Psoas muscle (tissue), 8 donors: ENCODE measurements at places on chromosomes 7 and 10. TPM values are rescaled to one million over a fixed set of nuclear protein-coding genes. Genes with fewer than 3 reads are reported as not detected.

- no peaks in the 10 kb centered on the region for H3K27me3 ChIP-seq
- no peak overlapping the region for H3K4me3 ChIP-seq
- no peak overlapping the region for H3K27ac ChIP-seq
- H3K4me1 ChIP-seq, result no peaks in the 10 kb centered on the region
- no peak for DNase-seq
- H3K36me3 ChIP-seq, result no peaks in the 10 kb centered on the region
Observed at GRCh38 chr7:96827701-96828100, 118.1 kb upstream of the SEM1 start.

- H3K27me3 ChIP-seq, result no peaks in the 10 kb centered on the region
- no peaks in the 10 kb centered on the region for H3K4me1 ChIP-seq
- DNase-seq, result no peak
- no peak overlapping the region for H3K27ac ChIP-seq
- H3K4me3 ChIP-seq, result no peak overlapping the region
Observed at GRCh38 chr7:22262538-22262937, 94.4 kb downstream of the RAPGEF5 start.

DNA sequence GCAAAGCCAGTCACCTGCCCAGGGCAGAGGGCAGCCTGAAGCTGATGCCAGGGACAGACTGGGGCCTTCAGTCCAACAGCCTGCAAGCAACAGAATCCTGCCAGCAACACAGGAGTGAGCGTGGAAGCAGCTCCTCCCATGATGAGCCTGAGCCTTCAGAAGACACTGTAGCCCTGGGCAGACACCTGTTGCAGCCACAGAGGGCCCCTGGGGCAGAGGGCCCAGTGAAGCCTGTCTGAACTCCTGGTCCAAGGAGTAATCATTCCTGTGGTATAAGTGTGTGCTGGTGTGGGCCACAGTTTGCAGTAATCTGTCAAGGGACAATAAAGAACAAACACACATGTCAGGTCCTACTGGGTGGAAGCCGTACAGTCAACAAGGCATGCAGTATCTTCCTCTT, 2.9 kb upstream of the PFKP start:
- H3K4me3 ChIP-seq, result no peak overlapping the region
- no peaks in the 10 kb centered on the region for H3K4me1 ChIP-seq
- H3K27me3 ChIP-seq, result no peaks in the 10 kb centered on the region
- DNase-seq, result no peak
- H3K36me3 ChIP-seq, result no peaks in the 10 kb centered on the region
- no peak overlapping the region for H3K27ac ChIP-seq

DNA sequence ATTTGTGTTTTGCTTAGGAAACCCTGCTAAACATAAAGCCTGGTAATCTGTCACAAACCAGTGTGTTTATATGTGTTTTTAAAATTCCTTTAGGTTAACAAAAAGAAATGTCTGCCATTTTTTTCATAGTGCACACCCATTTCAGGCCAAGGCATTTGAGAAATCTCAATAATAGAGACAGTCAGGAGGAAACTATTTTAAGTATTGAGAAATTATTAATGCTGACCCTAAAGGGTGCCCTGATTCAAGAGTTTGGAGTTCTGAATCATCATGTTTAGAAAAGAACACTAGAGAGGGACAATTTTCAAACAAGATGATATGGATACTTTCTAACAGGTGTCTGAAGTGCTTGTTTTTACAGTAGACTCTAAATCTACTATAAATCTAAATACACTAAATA, 28.7 kb downstream of the MALRD1 start:
- no peaks in the 10 kb centered on the region for H3K4me1 ChIP-seq
- no peak for DNase-seq
- no peaks in the 10 kb centered on the region for H3K36me3 ChIP-seq
- no peak overlapping the region for H3K27ac ChIP-seq
- H3K4me3 ChIP-seq, result no peak overlapping the region

- no peak for DNase-seq
- no peaks in the 10 kb centered on the region for H3K27me3 ChIP-seq
- H3K36me3 ChIP-seq, result no peaks in the 10 kb centered on the region
- H3K4me3 ChIP-seq, result no peak overlapping the region
- no peak overlapping the region for H3K27ac ChIP-seq
- H3K4me1 ChIP-seq, result no peaks in the 10 kb centered on the region
Observed at GRCh38 chr10:119357412-119358151, 150.2 kb downstream of the GRK5 start.

DNA sequence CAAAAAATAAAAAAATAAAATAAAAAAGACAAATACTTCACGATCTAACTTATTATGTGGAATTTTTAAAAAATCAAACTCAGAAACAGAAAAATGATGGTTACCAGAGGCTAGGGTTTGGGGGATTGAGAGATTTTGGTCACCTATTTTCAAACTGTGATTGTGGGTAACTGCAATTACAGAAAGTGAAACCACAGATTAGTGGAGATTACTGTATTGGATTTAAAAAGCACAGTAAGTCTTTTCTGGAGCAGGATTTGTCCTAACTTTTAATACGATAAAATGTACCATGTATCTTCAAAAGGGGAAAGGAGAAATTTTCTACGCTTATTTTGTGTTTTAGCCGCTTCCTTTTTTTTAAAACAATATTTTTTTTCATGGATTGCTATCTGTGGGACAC, 1204.9 kb upstream of the LRRTM3 start:
- H3K4me1 ChIP-seq, result no peaks in the 10 kb centered on the region
- no peak for DNase-seq
- no peaks in the 10 kb centered on the region for H3K27me3 ChIP-seq

GRCh38 chr7:150432915-150433892, 17.2 kb upstream of the GIMAP8 start:
- no peaks in the 10 kb centered on the region for H3K36me3 ChIP-seq
- H3K4me3 ChIP-seq, result no peak overlapping the region
- DNase-seq, result no peak

DNA sequence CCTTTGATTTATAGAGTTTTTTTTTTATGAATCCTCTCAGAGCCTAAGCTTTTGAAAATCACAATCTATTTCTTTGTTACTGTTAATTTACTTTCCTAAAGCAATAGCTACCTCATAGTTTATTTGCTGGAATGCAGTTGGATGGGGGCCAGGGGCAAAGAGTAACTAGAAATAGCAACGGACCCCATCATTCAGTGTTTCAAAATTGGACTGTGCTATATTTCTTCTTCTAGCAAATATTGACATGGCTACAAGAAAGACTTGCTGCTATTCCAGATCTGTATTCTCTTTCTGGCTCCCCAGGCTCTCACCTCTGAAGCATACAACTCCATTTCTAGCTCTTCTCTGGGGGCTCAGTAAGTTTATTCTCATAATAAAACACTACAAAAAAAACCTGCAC, 661.6 kb upstream of the NRG3 start:
- H3K27ac ChIP-seq, result no peak overlapping the region
- H3K36me3 ChIP-seq, result no peaks in the 10 kb centered on the region
- DNase-seq, result no peak
- no peak overlapping the region for H3K4me3 ChIP-seq
- H3K27me3 ChIP-seq, result no peaks in the 10 kb centered on the region
- no peaks in the 10 kb centered on the region for H3K4me1 ChIP-seq

DNA sequence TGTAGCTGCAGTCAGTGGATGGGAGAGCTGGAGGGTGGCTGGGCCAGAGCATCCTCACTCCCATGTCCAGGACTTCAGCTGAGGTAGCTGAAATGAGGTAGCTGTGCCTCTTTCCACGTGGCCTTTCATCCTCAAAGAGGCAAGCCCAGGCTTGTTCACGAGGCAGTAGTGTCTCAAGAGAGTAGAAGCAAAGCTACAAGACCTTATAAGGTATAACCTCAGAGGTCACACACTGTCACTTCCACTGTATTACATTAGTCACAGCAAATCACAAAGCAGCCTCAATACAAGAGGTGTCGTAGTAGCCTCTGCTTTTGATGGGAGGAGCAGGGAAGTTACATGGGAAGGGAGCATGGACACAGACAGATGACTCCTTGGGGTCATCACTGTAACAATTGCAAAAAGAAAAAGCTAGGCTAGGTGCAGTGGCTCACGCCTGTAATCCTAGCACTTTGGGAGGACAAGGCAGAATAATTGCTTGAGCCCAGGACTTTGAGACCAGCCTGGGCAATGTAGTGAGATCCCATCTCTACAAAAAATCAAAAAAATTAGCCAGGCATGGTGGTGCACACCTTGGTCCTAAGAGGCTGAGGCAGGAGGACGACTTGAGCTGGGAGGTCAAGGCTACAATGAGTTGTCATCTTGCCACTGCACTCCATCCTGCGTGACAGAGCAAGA, 97.5 kb downstream of the SKIDA1 start:
- no peaks in the 10 kb centered on the region for H3K4me1 ChIP-seq
- H3K27me3 ChIP-seq, result peaks cover 2% of the 10 kb centered on the region
- H3K36me3 ChIP-seq, result no peaks in the 10 kb centered on the region
- DNase-seq, result no peak

- H3K36me3 ChIP-seq, result no peaks in the 10 kb centered on the region
- H3K4me1 ChIP-seq, result no peaks in the 10 kb centered on the region
- no peak for DNase-seq
- no peak overlapping the region for H3K4me3 ChIP-seq
Observed at GRCh38 chr7:70135656-70136055, 537.4 kb downstream of the AUTS2 start.

- no peak for DNase-seq
- H3K27me3 ChIP-seq, result no peaks in the 10 kb centered on the region
- no peaks in the 10 kb centered on the region for H3K4me1 ChIP-seq
- H3K36me3 ChIP-seq, result no peaks in the 10 kb centered on the region
- no peak overlapping the region for H3K4me3 ChIP-seq
Observed at GRCh38 chr7:36441344-36442022, 51.8 kb downstream of the ANLN start.

DNA sequence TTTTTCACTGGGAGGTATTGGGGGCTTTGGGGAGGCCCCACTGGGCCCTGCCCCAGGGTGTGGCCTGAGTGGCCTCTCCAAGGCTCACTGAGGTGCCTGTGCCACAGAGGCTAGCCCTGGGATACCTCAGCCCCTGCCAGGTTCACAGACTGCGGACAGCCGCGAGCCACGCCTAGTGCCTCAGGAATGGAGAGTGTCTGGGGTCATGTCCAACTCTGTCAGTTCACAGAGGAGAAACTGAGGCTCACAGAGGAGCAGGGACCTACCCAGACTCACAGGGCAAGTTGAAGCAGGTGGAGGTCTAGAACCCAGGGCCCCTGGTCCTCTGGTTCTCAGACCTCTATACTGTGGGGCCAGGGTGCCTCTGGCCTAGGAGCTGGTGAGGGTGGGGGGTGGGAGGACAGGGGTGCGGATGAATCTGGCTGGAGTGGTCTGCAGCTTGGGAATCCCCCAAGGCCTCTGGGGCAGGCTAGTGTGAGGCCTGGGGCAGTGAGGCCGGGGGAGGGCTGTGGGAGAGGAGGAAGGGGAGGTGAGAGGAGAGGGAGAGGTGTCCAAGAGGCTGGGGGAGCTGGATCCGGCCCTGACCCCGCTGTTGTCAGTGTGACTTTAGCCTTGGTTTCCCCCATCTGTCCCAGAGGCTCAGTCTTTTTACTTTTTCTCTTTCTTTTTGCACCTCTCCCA, 20.0 kb downstream of the NEURL1 start:
- no peak for DNase-seq
- no peak overlapping the region for H3K27ac ChIP-seq
- no peaks in the 10 kb centered on the region for H3K36me3 ChIP-seq
- no peak overlapping the region for H3K4me3 ChIP-seq

GRCh38 chr7:148021507-148022045, 569.0 kb upstream of the C7orf33 start:
- no peaks in the 10 kb centered on the region for H3K4me1 ChIP-seq
- H3K36me3 ChIP-seq, result no peaks in the 10 kb centered on the region
- H3K4me3 ChIP-seq, result no peak overlapping the region

DNA sequence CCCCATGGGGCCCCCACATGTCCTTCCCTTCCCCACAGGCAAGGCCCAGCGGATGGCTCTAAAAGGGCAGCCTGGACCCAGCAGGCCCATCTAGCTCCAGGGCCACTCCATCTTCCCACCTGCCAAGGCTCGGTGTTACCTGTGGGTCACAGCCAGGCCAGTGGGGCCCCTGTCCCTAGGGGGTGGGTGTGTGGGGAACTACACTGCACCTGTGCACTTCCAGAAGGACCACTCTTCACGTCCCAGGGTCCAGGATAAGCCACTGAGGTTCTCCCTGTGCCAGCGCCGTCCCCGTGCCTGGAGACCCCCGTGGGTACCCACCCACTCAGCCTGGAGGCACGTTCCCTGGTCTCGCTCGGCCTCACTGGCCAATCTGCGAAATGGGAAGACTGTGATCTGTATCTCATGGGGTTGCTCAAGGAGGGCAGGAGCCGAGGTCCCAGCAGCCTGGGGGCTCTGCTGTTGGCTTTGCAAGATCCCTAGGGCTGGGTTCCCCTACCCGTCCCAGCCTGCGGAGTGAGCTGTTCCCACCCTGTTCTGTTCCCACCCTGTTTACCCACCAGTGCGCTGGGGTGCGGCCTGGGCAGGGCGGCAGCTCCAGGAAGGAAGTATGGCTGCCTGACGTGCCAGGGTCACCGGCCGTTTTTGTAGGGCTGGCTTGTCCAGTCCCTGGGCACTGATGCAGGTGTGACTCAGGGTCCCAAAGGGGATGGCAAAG, 4.6 kb downstream of the PWWP2B start:
- no peak overlapping the region for H3K27ac ChIP-seq
- H3K4me1 ChIP-seq, result peaks cover 38% of the 10 kb centered on the region
- no peaks in the 10 kb centered on the region for H3K36me3 ChIP-seq

DNA sequence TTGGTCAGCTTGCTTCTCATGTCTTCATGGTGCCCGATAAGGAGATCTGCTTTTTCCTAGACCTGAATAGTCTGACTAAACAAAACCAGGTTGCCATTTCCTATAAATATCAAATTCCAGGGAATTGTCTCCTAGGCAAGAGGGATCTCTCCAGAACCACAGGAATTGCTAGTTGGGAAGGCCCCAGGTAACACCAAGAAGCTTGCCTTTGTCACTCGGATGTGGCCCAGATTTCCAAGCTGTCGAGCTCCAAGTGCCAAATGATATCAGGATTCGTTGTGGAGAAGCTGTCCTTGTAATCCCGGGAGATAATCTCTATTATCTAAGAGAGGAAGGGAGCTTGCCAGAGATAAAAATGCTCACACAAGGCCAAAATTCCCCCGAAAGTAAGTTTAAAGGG, 1288.5 kb upstream of the AUTS2 start:
- H3K27ac ChIP-seq, result no peak overlapping the region
- no peaks in the 10 kb centered on the region for H3K4me1 ChIP-seq
- no peak for DNase-seq

- no peak for DNase-seq
- no peaks in the 10 kb centered on the region for H3K27me3 ChIP-seq
- peak overlapping the region; percentile 20 for H3K27ac ChIP-seq
- H3K4me3 ChIP-seq, result no peak overlapping the region
- peaks cover 46% of the 10 kb centered on the region for H3K4me1 ChIP-seq
- H3K36me3 ChIP-seq, result peaks cover 15% of the 10 kb centered on the region
Observed at GRCh38 chr10:74842301-74842954, 16.0 kb downstream of the KAT6B start.

GRCh38 chr10:89085153-89085552, 94.6 kb downstream of the FAS start:
- DNase-seq, result no peak
- H3K4me3 ChIP-seq, result no peak overlapping the region
- H3K36me3 ChIP-seq, result no peaks in the 10 kb centered on the region
- H3K27me3 ChIP-seq, result no peaks in the 10 kb centered on the region

GRCh38 chr10:132292287-132293200, 15.2 kb downstream of the STK32C start:
- H3K27me3 ChIP-seq, result peaks cover 8% of the 10 kb centered on the region
- H3K4me1 ChIP-seq, result no peaks in the 10 kb centered on the region
- DNase-seq, result peak; percentile 28

GRCh38 chr10:132186488-132187429, at the start of gene DPYSL4:
DPYSL4 (plus strand) TSS chr10:132186948; CDS start chr10:132187064, 116 bp downstream.
- DNase-seq, result no peak
- no peaks in the 10 kb centered on the region for H3K36me3 ChIP-seq
- no peak within 1 kb of the TSS for H3K27ac ChIP-seq
- peaks cover 13% of the 10 kb centered on the region for H3K4me1 ChIP-seq
- H3K4me3 ChIP-seq, result peak within 1 kb of the TSS; percentile 57

XPNPEP1 gene
- 34.9 TPM for total RNA-seq

NPY4R2 gene
- total RNA-seq, result not detected

PTPN20 gene
- 5.9 TPM for total RNA-seq

PRRT4 gene
- total RNA-seq, result 11.8 TPM

FAM25G gene
- total RNA-seq, result not detected

ADAM22 gene
- total RNA-seq, result 0.42 TPM

ANKRD30A gene
- total RNA-seq, result not detected
